Stimulated activated CD4-positive, alpha-beta T cell treated with anti-CD3 and anti-CD28 coated beads, TNF-alpha, amount 100 ng/mL, for 1 hour (primary cell): ENCODE measurements at places on chromosomes 3 and 15.

- DNase-seq: no peak
Observed at GRCh38 chr3:127970966-127971592, 56.0 kb downstream of the KBTBD12 start.

DNA sequence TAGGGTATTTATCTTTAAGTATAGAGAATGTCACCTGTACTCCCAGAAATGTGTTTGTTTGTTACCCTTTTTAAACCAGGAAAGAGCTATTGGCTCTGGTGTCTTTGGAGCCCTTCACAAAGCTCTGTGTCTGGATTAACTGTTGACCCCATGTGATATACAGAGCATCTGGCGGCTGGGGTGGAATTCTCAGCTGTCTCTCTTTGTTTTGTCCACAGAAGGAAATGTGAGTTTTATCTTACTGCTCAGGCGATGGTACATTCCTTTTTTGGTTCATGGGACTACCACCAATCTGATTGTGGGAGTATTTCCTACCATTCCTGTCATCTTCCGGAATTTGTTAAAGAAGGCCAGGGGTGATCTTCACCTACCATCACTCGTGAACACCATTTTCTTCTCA lies 120.3 kb downstream of the AKAP13 start:
- no peak for DNase-seq

DNA sequence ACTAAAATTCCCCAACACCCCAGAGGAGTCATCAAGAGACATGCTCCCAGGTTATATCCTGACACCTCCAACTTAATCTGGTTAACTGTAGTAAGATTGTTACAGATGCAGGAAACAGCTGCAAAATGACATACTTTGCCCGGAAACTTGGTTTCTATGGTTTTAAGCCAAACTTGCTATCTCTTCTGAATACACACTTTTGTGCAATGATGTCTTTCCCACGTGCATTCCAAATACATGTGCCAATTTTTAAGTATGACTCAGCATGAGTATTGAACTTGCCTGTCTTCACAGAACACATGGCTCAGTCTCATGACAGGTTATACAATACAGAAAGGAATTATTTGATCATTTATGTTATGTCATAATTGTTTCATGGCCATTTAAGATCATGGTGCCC lies 207.0 kb upstream of the DCBLD2 start:
- no peak for DNase-seq

DNA sequence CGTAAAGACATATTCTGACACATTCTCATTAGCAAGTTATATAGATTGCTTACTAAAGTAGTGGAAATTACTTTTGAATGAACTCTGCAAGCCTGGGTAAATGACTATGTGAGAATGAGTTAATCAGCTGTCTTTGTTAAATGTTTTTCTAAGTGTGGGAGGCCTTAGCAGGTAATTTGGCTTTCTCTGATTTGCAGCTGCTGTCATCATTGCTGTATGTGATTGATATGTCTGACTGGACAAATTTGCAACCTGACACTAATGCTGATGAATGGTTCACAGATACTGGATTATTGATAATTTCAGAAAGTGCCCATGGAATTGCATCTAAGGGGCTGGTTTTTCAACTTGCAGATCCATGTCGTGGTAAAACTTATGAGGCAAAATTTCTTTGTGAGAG lies 372.2 kb upstream of the SGO1 start:
- DNase-seq: no peak

DNA sequence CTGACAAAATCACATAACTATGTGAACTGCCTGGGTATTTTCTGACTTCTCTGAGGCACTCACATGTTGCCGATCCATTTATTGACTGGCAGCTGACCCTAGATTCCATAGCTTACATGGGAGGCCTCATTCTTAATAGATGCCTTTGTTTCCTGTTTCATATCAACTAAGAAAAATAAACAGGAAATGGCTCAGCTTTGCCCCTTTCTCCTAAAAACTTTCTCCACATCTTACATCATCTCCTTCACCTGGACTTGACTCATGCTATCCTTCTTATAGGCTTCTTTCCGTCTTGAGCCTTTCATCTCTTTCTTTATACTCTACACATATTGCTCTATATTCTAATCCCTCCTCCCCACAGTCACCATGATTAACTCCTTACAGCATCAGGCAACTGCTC lies 38.0 kb downstream of the TXNRD3 start:
- no peak for DNase-seq

GRCh38 chr3:178900029-178900646 lies 171.5 kb downstream of the ZMAT3 start:
- no peak for DNase-seq

GRCh38 chr3:138066383-138066782 lies 49.0 kb downstream of the DZIP1L start:
- no peak for DNase-seq

DNA sequence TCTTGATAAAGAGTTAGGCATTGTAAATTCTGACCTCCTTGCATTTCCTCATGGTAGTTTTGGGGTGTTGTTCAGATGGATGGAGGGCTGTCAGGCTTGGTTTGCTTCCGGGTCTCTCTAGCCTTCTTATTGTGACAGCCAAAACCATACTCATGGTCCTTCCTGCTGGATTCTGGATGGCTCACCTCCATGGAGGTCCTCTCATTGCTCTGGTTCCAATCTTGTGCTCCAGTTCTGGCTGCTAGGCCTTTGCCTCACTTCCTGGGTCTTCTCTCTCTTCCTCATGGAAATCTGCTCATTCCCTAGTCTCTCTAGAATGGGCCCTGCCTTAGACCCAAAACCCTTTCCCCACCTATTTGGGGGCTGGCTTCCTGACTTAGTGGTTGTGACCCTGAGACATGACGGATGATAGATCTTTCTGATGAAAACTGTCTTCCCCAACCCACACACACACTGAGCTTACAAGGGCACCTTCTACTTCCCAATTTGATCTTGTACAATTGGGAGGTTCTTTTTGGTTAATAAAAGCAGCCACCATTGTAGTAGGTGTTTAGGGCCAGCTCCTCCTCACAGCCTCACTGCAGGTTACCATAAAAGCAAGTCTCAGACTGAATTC lies 66.2 kb upstream of the XCR1 start:
- no peak for DNase-seq

DNA sequence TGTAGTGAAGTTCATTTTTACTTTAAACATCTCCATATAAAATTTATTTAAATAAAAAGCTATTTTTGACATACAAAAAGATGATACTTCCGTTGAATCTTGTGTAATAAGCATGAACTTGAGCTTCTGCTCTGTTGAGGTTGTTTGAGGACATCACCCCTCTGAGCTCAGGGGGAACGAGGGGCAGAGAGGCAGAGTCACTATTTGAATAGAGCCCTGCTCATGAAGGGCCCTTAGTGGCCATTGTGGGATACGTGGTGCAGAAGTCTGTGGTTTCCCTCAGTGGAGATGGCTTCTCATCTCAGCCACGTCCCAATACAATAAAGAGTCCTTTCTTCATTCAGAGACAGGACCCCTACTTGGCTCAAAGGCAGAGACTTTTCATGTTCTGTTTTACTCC lies 10.6 kb downstream of the CEMIP start:
- DNase-seq: no peak

DNA sequence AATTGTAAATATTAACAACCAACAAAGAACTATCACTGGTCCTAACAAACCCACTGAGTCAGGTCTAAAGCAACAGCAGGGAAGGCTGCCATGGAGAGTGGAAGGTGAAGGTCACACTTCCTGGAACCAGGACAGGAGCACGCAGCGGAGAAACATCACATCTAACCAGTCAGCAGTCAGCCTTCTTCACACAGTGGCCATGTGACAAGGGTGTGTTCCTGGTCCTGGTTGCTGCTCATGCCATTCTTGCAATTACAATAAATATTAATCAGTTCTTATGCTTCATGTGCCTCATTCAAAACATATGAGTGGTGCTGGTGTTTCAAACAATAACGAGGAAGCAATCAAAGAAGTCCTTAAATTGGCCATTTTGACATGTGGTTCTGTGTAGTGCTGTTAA lies 162.8 kb downstream of the ARRDC4 start:
- no peak for DNase-seq

- no peak for DNase-seq
Observed at GRCh38 chr3:176655404-176656094, 541.7 kb downstream of the TBL1XR1 start.

- no peak for DNase-seq
Observed at GRCh38 chr3:43638594-43639447, 17.0 kb upstream of the ANO10 start.

- DNase-seq: no peak
Observed at GRCh38 chr3:72426618-72427397, 421.4 kb downstream of the SHQ1 start.

GRCh38 chr15:59998305-59998949 lies 5.7 kb upstream of the FOXB1 start:
- DNase-seq: no peak

DNA sequence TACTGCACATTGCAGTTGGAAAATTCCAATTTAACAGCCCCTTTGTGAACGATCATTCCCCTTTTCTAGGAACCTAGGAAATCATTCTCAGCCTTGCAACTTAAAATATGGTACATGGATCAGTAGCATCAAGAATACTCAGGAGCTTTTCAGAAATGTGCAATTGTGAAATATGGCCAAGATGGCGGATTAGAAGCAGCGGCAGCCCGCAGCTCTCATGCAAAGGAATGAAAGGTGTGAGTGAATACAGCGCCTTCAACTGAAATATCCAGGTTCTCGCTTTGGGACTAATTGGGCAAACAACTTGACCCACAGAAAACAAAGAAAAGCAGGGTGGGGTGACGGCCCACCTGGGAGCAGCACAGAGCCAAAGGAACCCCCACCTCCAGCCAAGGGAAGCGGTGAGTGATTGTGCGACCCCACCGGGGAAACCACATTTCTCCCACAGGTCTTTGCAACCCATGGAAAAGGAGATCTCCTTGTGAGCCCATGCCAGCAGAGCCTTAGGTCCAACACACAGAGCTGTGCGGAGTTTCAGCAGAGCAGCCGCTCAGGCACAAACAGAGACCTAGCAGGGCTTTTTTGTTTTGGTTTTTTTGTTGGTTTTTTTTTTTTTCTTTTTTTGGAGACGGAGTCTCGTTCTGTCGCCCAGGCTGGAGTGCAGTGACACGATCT lies 7.6 kb upstream of the AVEN start:
- DNase-seq: no peak

- DNase-seq: no peak
Observed at GRCh38 chr3:105232553-105232952, 134.2 kb upstream of the ALCAM start.

DNA sequence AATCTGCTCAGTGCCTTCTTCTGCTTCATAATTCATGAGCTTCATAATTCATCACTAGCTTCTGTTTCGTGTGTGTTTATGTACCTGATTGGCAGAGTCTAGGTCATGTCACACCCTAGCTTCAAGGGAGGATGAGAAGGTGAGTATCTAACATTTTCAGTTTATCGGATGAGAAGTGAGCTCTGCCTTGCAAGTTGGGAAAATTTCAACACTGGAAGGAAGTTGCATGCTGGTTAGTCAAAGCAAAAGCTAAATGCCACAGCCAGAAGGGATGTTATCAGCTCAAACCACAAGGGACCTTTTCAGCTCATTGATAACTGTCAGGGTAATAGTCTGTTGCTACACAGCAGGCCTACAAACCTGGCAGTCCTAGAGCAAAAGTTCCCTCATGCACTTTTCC lies 7.3 kb upstream of the TNFSF10 start:
- DNase-seq: no peak

- DNase-seq: no peak
Observed at GRCh38 chr3:55750525-55750924, 263.4 kb upstream of the WNT5A start.

- DNase-seq: no peak
Observed at GRCh38 chr3:9156604-9157003, 92.8 kb downstream of the SRGAP3 start.

- DNase-seq: no peak
Observed at GRCh38 chr3:24502690-24503089, 8.0 kb upstream of the THRB start.

DNA sequence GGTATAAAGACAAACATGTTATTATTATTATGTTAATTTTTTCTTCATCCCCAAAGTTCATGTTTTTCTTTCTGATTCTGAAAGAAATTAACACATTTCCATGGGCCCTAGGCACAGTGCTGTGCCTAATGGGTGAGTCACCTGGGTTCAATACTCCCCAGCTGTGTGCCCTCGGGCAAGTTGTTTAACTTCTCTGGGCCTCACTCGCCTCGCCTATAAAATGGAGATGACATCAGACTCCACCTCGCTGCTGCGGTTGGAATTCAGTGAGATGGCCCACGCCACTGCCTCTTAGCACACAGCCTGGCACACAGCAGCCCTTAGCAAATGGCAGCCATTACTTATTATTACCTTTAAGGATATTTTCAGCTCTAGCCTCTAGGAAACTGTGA lies 22.6 kb downstream of the DNASE1L3 start:
- no peak for DNase-seq

DNA sequence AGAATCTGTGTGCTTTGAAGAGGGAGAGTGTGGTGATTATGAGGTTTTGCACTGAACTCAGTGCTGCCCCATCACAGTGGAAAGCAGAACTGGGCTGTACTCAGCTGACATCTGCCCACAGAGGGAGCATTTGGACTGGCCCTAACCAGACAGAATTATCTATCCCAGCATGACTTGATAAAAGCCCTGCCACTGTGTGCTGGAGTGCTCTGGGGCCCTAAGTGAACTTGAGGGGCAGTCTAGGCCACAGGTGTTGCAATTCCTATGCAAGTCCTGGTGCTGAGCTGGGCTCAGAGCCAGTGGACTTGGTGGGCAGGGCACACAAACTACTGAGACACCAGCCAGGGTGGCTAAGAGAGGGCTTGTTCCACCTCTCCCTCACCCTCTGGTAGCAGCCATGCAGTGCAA lies 269.2 kb upstream of the CTNNB1 start:
- no peak for DNase-seq

GRCh38 chr3:151468284-151468917 lies 7.5 kb upstream of the IGSF10 start:
- DNase-seq: no peak

DNA sequence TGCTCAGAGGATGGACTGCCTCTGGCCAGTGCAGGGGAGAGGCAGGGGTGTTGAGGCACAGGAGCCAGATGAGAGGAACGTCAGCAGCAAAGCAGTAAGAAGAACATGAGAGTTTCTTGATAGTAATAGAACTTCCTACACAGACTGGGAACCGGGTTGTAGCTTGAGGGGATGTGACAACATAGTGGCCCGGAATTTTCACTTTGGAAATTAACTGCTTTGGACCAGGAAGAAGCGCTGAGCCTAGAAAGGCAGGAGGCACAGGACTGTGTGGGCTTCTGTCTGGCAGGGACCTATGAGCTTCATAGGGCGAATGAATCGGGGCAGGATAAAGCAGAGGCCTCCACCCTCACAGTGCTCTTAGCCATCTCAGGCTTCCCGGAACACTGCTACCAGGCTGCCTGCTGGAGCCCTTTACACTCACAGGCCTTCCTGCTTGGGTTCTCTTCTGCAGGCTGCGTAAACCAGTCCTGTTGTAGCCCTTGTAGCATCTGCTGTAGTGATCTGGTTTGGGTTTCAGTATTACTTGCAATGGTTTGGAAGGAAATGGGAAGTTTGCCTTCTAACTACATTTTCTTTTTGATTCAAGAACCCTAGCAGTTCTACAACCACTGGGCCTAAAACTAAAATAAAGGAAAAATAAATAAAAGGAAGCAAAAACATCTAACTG lies 3.3 kb upstream of the ADPGK start:
- no peak for DNase-seq

GRCh38 chr3:149489060-149489690 lies 14.7 kb downstream of the TM4SF4 start:
- no peak for DNase-seq
